ENCODE measurements at places on chromosomes 1 and 21.

DNA sequence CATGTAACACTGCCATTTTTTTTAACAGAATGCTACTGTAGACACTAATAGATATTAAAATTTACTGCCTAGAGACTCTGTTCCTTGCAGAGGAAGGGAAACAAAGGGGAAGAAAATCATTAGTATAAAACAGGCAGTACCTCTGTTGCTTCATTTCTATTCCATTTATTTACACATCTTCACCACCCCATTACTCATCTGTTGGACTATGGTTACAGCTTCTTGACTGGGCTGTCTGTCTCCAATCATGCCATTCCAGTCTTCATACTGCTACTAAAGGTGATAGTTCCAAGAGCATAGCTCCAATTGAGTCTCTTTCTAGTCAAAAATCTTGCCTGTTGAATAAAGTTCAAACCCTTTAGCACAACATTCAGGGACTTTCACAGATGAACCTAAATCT is 22.2 kb upstream of the GPR25 start:
- DNase-seq: no peak

DNA sequence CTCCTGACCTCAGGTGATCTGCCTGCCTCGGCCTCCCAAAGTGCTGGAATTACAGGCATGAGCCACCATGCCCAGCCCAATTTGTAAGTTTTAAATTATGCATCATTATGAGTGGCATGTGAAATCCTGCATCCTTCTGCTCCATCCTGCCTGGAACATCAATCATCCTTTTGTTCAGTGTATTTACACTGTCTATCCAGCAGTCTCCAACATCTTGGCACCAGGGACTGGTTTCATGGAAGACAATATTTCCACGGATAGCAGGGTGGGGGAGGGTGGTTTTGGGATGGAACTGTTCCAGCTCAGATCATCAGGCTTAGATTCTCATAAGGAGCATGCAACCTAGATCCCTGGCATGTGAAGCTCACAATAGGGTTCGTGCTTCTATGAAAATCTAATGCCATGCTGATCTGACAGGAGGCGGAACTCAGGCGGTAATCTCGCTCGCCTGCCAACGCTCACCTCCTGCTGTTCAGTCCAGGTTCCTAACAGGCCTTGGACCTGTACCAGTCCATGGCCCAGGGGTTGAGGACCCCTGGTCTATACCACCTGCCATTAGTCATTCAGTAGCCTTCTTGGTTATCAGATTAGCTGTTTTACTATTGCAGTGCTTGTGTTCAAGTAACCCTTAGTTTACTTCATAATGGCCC is 22.2 kb upstream of the TCEA3 start:
- DNase-seq: no peak

- DNase-seq: no peak
These were observed 77.3 kb upstream of the ARID1A start for GRCh38 chr1:26618561-26618960.

GRCh38 chr1:246761396-246761795 is 37.2 kb downstream of the SCCPDH start:
- DNase-seq: no peak

All from anterior cingulate cortex (tissue), 58 donors.